Kidney capillary endothelial cell (primary cell): ENCODE measurements at places on chromosomes 6 and 20.

DNA sequence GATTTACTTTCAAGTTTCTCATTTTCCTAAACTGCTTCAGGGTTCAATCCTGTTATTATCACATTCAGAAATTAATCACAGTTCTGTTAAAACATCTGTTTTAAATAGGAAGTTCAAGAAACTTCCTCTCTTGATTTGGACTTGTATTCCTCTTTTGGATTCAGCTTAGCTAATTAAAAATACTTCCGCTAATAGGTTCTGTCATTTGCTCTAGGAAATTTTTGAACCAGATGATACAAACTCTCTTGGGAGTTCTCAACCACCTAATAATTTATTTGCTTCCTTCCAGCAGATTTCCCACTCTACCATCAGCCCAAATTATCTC lies 15.9 kb upstream of the TMEM30A start:
- no peak for DNase-seq

DNA sequence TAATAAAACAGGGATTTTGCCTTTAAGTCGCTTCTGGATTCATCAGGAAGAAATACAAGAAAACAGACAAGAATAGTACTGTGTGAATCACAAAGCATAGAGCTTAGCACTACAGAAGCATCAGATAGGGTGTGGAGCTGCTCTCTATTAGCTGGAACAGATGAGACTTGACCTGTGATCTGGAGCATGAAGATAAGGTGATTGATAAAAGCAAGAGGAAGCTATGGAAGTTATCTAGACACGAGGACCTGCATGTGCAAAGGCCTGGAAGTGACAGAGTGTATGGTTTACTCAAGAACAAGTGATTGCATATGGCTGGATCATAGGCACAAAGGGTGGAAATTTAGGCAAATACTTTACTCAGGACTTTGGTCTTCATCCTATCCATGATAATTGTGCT lies 112.9 kb upstream of the MLIP start:
- no peak for DNase-seq

DNA sequence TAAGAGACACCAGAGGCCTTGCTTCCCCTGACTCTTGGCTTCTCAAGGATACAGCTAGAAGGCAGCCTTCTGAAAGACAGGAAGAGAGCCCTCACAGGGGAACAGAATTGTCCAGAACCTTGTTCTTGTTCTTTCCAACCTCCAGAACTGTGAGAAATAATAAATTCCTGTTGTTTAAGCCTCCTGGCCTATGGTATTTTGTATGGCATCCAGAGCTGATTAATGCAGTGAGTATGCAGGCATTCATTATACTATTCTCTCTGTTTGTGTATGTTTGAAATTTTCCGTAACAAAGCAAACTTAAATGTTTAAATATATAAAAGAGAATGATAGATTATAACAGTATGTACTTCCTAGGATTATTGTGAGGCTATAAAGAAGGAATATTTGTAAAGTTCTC lies 903.4 kb upstream of the FLRT3 start:
- DNase-seq, result no peak

DNA sequence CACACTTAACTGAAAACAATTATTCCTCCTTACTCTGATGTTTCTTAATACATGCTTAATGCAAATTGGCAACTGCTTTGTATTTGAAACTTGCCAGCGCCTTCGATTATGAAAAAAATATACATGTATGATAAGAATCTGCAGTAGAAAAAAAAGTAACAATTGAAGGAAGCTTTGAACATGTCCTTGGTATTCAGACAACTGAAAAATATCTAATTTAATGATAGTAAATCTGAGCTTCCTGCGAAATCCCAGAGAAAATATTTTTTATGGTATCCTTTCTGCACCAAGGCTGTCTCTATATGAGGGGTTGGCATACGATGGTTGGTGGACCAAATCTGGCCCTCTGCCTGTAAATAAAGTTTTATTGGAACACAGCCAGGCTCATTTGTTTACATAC lies 186.2 kb downstream of the HDGFL1 start:
- no peak for DNase-seq
